HT1080 (cell line): ENCODE measurements at places on chromosomes 5 and 9. TPM values are rescaled to one million over a fixed set of nuclear protein-coding genes. Genes with fewer than 3 reads are reported as not detected.

The WDR38 gene
- not detected in 2 replicates for total RNA-seq

- DNase-seq = no peak
Observed at GRCh38 chr9:96574931-96575351, 44.7 kb downstream of the CDC14B start.

- DNase-seq = no peak
Observed at GRCh38 chr5:164364237-164365208, 859.1 kb downstream of the MAT2B start.

DNA sequence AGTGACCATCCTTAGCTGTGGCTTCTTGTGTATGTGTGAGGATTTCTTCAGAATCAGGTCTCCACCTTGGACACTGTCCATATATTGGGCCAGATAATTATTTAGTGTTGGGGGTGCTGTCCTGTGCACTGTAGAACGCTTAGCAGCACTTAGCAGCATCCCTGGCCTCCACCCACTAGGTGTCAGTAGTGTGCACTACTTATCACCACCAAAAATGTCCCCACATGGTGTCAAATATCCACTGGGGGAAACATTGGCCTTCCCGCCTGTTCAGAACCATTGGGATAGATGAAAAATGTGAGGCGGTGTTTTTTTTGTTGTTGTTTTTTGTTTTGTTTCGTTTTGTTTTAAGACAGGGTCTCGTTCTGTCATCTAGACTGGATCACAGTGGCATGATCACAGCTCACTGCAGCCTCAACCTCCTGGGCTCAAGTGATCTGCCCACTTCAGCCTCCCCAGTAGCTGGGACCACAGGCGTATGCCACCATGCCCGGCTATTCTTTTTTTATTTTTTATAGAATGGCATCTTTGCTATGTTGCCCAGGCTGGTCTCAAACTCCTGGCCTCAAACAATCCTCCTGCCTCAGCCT lies 67.7 kb downstream of the TENT4A start:
- DNase-seq = peak; percentile 70

DNA sequence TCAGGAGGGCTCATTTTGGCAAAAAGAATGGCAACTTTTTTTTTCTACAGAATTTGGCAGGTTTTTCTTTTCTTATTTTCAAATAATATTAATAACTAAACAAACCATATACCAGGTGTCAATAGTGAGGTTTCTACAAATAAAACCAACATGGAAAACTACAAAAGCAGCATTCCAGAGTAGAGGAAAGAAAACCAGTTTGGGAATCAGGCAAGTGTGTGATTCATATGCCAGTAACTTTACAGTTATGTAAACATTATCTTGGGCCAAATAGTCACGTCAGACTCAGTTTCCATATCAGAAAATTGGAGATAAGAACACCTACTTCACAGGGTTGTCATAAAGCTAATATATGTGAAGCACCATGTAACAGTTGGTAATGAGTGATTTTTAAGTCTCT lies 51.7 kb downstream of the FBXW11 start:
- DNase-seq = no peak

DNA sequence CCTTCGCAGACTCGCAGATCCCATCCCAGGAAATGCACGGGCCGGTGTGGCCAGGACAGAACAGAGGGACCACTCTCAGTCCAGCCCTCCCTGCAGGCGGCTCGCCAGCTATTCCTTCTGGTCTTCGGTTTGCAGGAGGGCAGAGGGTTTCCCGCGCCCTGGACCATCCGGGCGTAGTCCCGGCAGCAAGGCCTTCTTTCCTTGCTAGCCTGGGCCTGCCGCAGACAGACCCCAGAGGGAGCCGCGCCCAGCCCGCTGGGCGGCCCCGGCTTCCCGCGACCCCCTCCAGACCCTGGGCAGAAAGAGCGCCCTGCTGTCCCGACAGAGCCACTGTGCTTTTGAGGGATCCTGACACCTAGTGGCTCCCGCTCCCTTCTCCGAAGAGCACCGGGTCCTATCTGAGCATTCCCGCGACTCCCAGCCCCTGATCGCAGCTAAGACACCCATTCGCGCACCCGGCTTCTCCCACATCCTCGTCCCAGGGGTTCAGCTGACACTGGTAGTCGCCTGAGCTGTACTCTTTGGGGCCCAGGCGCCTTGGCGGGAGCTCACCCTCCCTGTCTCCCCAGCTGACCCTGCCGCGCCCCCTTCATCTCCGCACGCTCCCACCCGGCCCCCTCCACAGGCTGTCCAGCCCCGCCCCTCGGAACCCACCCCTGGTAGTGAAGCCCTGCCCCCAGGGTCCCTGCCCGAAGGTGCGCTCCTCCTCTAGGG lies 1.1 kb downstream of the CFAP90 start:
- no peak for DNase-seq

- DNase-seq = no peak
Observed at GRCh38 chr9:2923766-2924379, 80.0 kb upstream of the PUM3 start.

The CIZ1 gene
- 54.7 and 82.9 TPM in 2 replicates for total RNA-seq

GRCh38 chr5:123751670-123752069 lies 239.7 kb downstream of the CSNK1G3 start:
- no peak for DNase-seq

DNA sequence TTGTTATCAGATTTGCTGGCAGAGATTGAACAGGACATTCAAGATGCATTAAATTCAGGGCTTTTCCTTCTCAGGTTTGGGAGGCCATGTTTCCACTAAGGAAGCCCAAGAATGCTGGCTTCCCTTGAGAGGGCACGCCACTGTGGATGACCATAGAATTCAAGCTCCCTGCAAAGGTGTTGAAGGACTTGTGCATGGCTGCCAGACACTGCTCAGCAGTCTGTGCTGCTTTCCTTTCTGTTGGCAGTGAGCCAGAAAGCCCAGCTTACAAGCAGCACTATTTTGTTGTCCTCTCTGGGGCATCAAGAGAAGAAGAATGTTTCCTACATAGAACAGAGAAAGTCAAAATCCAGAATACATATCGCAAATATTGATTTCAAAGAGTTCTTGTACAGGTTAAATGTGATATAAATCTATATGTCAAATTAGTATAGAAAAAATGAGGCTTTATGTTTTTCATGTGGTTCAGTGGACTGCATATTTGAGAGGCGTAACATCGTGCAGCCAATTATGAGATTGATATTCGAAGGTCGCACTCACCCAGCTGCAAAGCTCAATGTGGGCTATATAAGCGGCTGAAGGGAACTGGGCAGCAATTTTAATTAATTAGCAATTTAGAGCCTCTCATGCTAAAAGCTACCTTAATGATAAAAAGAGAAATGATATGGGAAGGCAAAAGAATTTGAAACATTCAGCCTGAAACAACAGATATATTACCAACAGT lies 103.1 kb upstream of the ISL1 start:
- no peak for DNase-seq

DNA sequence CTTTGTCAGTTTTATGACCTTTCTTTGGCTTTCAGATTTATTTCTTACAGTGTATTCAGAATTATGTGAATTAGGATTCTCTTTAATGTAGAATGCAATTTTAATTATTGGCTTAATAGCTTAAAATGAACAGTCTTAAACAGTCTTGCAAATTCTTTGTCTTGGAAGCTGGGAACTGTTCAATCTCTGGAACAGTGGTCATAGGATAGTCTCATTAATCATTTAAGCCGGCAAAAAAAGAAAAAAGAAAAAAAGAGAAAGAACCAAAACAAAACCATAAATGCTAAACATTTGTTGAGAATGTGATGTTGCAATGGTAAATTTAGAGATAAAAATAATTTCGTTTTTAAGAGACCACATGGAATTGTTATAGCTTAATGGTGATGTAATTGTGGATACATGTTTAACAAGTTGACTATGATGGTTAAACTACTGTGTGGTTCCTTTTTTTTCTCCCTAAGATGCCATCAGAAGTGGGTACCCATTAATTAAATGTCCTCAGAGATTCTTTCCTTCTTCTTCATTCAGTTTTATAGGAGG lies 61.6 kb downstream of the NNT start:
- DNase-seq = no peak

The GRXCR2 gene
- not detected in 2 replicates for total RNA-seq

The TRAPPC13 gene
- total RNA-seq = 14.6 and 19.7 TPM in 2 replicates

The MARVELD2 gene
- 0.17 and 0.23 TPM in 2 replicates for total RNA-seq

GRCh38 chr5:75367401-75367800 lies 30.4 kb downstream of the HMGCR start:
- no peak for DNase-seq

DNA sequence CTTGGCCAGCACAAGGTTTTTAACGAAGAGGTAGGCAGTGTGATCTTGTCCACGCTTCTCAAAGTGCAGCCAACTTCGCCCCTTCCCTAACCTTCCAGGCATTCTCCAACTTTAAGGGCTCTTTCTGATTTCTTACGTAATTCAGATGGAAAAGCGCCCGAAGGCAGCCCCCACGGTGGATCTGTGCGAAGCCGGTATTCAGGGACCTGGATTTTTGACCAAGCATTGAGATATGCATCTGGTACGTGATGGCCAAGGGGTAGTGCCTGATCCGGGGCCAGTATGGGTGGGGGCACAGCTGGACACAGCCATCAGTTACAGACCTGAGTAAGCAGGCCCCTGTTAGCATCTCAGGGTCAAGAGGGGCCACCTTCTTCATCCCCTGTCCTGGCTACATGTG lies 80.0 kb downstream of the AMBP start:
- no peak for DNase-seq

GRCh38 chr5:139051392-139051791 lies 146.8 kb downstream of the SIL1 start:
- no peak for DNase-seq

The EMB gene
- total RNA-seq = 14.2 and 18.5 TPM in 2 replicates

- peak; percentile 11 for DNase-seq
Observed at GRCh38 chr9:32525709-32526030, 326 bp downstream of the RIGI start.

DNA sequence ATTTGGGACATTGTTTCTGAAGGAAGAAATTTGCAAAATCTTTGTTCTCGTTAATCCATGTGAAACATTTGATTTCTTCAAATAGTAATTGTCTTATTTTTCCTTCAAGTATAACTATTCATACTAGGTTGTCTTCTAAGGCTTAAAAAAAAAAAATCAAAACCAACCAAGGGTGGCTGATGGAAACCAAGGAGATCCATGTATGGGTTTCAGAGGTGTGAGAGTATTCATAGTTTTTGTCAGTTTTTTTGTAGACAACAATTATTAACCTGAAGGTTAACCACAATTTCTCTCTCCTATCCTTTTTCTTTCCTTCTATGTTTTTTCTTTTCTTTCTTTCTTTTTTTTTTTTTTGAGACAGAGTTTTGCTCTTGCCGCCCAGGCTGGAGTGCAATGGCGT lies 35.4 kb downstream of the KDM4C start:
- DNase-seq = no peak

DNA sequence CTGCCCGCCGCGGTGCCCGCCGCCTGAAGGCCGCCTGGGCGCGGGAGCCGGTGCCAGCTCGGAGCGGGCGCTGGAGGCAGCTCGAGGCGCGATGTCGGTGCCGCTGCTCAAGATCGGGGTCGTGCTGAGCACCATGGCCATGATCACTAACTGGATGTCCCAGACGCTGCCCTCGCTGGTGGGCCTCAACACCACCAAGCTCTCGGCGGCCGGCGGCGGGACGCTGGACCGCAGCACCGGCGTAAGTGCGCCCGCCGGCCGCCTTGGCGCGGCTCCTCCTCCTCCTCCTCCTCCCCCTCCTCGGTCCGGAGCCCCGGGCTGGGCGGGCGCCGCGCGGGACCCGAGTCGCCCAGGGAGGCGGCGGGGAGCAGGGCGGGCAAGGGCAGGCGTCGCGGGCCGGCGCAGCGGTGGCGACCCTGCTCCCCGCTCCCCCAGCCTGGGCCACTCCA lies 455 bp downstream of the OLFM1 start:
- DNase-seq = no peak

DNA sequence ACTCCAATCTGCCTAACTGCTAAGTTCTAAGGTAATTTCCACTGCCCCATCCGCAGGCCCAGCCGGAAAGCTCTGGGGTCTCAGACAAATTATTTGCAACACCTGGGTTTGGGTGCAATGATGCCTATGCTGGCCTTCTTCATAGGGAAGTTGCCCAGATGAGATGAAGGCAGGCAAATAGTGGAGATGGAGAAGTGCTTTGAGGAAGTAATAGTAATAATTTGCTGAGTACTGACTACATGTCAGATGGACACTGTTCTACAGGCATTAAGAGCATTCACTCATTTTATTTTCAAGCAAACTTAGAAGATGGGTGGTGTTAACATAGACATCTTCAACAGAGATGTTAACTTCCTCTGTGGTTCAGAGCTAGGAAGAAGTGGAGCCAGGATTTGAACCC lies 3.8 kb downstream of the PCDH12 start:
- DNase-seq = no peak

GRCh38 chr5:158537366-158537765 lies 562.4 kb downstream of the EBF1 start:
- no peak for DNase-seq

GRCh38 chr9:123115146-123115913 lies 81.9 kb downstream of the GPR21 start:
- no peak for DNase-seq

GRCh38 chr9:107504585-107505455 lies 15.3 kb upstream of the KLF4 start:
- DNase-seq = peak; percentile 84

DNA sequence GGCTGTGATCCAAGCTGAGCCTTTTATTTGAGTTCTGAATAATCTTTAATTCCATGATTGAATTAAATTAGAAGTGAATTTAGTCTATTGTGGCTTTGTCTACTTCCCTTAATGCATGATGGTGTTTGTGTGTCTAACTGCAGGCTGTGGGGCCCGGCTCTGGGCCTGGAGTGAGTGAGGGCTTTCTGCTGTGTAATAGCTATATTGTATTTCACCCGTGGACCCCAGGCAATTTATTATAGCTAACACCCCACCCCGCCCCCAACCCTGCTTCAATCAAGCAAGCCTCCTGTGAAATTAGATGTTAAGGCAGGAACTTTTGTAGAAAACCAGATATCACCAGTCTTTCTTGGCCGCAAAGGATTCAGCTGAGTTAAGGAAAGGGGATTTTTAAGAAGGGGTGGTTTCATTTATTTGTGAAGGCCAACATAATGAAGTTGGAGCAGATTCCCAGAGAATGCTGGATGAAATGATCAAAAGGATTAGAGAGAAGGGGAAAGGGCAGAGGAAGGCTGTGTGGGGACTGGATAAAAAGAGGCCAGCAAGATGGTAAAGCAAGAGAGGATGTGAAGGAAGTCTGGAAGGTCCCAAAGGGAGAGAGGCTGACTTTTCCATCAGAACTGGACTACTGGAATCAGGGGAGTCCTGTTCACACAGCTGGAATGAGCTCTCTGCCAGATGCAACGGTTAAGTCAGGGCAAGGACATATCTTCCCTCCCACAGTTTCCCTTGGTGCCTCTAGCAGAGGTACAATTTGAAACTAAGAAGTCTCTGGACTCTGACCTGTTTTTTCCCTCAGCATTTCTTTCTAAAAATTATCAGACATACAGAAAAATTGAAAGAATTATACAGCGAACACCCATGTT lies 125.3 kb upstream of the SAP30L start:
- DNase-seq = no peak

DNA sequence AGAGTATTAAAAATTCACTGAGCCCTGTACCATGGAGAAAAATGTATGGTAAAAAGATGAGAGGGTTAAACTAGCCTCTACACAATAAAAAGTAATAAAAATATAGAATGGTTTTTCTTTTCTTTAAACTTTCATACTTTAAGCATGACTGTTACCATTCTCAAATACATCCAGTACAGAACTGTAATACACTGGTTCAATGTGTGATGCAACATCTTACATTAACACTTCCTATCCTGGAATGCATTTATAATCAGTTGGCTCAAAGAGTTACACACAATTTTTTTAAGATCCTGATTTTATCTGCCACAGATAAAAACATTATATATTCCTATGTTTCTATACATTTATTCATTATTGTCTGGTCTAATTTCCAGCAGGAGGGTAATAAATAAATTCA lies 4.7 kb downstream of the GNAQ start:
- no peak for DNase-seq

The DROSHA gene
- total RNA-seq = 72.2 and 88.3 TPM in 2 replicates

- DNase-seq = no peak
Observed at GRCh38 chr5:43851741-43852140, 248.8 kb downstream of the NNT start.
